D721Med (cell line): ENCODE measurements at places on chromosomes 4 and X.

DNA sequence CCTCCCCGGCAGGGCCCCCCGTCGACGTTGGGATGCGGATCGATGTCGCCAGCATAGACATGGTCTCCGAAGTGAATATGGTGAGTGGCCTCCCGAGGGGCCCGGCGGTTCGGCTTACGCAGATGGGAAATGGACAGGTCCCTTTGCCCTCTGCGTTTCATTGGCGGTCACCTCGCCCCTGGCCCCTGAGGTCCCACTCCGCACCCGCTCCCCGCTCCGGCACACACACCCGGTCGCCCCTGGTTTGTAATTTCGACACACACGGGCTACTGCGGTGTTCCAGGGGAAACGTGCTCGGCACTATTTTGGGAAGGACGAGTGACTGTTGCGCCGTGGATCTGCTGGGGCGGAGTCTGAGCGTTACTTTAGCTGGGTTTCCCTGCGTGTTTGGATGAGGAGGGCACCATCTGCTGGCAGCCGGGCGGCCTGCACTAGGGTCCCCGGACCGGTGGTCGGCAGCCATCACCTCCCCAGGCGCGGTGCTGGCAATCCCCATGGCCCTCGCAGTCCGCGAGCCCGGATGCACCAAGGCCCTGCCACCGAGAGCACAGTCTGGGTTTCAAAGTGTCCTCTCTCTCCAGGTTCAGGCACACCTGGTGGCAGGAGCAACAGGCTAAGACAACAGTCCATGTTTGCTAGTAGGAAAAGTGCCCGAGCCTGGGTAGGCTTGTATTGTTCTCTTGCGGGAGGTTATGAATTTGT lies 1.2 kb downstream of the GABRB1 start:
- DNase-seq: peak; percentile 32

DNA sequence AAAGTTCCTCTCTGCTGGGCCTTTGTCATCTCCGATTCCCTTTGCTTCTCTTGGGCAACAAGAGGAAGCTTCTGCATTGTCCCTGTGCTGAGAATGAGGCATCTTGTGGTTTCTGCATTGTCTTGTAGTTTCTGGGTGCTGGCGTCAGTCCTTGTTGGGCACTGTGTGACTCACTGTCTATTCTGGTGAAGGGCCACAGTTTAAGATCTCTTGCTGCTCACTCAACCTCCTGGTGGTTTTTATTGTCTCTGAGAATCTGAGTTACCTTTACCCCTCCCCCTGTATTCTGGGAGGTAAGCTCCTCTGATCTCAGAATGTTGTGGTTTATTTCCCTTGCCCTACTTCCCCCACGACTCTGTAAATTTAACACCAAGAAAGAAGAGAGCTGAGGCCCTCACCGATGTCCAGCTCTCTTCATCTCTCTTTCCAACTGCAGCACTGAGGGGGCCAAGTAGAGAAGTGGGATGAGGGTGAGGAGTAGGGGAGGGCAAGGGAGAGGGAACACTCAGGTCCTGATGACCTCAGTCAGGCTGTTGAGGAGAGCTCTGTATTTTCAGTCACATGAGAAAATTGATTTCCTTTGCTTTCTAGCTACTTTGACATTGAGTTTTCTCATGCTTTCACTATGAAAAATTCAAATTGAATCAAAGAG lies 441.6 kb upstream of the PITX2 start:
- no peak for DNase-seq

GRCh38 chr4:28772066-28772465 lies 1911.4 kb downstream of the STIM2 start:
- no peak for DNase-seq

DNA sequence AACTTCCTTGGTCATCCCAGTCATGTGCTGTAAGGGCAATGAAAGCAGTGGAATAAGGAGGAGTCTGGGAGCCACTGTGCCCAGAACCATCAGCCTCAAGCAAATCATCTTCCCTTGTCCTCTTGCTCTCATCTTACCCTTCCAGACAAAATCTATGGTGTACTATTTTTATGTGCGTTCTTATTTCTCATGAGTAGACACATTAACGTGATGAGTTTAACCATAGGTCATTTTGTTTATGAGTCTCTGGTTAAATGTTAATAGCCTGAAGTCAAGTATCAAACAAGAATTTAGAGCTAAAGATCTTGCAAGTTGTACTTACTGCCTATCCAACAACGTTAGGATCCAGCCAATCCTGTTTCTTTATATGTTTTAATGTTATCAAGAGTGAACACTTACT lies 495.3 kb downstream of the SPRY1 start:
- no peak for DNase-seq
